Epithelial cell of esophagus (primary cell): ENCODE measurements at places on chromosomes 3 and 15.

DNA sequence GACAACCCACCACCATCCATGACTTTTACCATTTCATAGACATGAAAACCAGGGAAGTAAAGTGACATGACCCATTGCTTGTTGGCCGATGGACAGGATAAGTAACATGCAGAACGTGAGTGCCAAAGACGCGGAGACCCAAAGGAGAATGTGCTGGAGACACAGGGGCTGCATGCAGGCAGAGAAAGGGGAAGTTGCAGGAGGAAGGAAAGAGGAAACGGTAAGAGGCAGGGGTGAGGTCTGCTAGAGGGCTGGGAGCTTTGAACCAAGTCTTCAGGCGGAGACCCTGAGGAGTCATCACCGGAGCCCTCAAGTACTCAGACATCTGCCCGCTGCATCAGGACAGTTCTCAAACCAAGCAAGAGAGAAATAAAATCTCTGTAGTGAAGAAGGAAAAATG is 34.9 kb downstream of the MAGEF1 start:
- DNase-seq, result no peak

DNA sequence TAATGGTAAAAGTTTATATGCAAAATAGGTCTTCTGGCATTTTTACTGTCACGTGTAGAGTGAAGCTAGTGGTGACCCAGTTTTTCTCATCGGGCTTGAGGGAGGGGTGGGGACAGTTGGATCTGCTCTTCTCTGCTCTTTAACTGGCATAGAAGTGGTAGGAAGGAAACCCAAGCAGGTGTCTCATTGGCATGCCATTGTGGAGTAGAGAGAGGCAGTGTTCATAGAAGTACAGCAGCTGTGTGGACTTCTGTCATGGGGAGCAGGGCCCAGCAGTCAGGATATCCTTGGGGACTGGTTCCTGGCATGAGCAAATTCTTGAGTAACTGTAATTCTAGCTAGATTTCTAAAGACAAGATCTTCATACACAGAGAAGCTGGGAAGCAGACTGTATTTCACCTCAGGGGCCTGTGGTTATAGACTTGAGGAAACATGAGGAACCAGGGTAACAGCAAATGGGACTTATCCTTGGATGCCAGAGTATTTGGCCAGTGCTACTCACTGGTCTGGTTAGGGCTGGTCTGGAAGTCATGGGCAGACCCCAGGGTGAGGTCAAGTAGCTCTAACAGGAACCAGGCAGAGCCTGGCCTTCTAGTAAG is 42.9 kb downstream of the CDIN1 start:
- DNase-seq, result no peak

GRCh38 chr3:66748175-66748876 is 247.5 kb upstream of the LRIG1 start:
- no peak for DNase-seq

DNA sequence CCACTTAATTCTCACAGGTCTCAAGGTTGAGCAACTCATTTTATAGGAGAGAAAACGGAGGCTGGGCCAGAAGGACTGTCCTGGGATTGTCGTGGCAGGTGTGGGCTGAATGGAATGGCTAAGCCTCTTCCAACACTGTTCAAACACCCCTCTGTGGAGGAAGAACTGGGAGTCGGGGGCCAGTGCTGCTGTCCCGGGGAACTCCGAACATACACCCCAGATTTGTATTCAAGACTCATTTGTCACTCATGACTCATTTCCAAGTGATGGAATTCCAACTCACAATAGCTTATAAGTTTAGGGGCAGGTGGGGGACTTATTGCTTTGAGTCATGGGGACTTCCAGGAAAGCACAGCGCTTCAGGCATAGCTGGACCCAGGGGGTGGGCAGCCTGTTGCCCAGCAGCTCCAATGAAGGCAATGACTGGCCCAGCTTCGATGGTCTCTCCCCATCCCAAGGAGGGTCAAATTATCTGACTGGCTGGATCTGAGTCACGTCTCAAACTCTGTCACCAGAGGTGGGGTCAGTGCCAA is 72.5 kb downstream of the TM2D3 start:
- DNase-seq, result peak; percentile 68

GRCh38 chr15:88878720-88879184 is 16.6 kb downstream of the HAPLN3 start:
- peak; percentile 59 for DNase-seq

DNA sequence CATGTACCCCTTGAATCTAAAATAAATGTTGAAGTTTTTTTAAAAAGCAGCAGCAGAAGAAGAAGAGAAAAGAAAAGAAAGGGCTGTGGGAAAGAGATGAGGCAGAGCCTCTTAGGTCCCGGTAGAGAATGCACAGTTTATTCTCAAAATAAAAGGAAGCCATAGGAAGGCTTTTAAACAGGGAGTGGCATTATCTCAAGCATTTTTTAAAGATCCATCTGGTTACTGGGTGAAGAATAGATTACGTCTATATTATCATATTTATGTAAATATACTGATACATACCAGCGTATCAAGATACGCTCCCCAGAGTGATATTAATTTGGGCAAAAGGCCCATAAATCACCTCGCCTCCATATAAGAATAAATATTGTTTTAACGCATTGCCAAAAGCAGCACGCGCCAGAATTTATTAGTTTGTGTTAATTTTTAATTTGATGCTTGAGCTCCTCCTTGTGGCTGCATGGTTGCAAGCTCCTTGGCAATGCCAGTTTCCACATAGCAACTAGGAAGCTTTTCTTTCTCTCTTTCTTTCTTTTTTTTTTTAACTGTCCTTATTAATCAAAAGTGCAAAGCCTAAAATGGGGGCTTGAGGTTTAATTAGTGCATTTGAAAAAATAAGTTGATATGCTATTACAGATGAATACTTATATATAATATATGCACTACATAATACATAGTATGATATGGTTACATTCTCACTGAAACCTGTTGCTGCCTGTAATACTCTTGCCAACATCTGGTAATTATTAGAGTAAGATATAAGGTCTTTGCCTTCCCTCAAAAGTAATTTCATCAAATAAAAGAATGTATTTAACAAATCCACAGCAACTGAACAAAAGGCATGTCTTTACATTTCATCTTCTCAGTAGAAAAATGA is 242.8 kb upstream of the UBE2E2 start:
- DNase-seq, result peak; percentile 52

- DNase-seq, result peak; percentile 56
Observed at GRCh38 chr3:120098710-120099109, 4.5 kb upstream of the GSK3B start.

- DNase-seq, result no peak
Observed at GRCh38 chr15:89428246-89428645, 68.1 kb downstream of the RHCG start.

GRCh38 chr3:278300-279064 is 81.9 kb downstream of the CHL1 start:
- DNase-seq, result no peak

DNA sequence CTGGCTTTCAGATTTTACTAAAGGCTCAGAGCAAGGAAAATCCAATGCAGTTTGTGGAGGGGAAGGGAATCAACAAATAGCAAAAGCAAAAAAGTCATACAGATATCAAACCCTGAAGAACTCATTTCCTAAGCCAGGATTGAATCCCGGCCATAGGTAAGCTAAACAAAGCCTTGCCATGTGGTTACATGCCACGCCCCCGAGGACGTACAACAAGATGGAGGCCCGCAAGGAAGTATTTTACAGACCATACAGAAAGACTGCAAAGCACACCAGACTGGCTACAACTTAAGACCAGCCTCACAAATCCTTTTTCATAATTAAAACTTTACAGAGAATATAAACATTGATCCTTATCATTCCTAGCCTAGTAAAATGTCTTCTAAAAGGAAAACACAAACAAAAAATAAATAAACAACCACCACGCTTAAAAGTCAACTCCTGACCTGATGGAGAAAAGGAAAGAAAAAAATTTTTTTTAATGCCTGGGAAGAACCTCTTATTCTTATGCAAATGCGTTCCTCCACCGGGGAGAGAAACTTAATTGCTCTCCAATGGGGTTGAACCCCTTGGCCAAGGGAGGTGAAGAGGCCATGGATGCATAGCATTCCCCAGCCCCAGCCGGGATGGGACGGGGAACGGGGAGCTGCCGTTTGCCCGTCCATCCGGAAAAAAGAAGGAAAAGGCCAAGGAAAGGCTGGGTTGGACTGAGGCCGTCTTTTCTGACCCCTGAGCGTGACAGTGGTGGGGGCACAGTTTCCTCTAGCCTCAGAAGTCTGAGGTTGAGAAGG is 39.3 kb downstream of the IL1RAP start:
- DNase-seq, result no peak

- DNase-seq, result no peak
Observed at GRCh38 chr3:135807879-135808278, 157.6 kb upstream of the PPP2R3A start.

DNA sequence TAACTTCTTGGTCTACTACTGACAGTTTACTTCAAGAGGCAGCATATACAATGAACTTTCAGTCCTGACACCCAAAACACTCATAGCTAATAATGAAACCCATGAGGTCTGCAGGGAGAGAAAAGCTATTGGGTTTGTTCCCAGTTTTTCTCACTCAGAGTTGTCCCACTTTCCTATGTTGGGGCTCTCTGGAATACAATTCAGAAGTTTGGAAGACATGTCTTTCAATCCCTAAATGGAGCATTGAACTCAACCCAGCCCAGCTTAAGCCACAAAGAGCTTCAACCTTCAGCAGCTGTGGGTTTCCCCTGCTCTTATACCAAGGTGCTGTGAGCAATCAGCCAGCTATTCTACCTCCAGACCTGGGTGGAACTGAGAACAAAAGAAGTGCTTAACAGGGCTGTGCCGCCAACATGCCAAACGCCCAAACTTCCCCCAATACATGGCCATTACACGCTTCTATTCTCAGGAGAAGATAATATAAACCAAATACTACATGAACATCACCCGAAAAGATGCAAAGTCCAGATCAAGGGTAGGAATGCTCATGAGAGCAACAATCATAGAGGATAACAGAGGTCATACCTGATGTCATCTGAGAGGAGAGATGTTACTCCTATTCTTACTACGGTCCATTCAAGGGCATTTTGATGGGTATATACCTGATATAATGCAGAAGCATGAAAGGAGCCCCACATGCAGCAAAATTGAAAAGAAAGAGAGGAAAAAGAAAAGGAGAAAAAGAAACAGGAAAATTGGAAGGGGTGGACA is 131.2 kb upstream of the TGFBR2 start:
- peak; percentile 83 for DNase-seq

GRCh38 chr15:88115486-88116152 is 140.9 kb downstream of the NTRK3 start:
- DNase-seq, result no peak

- DNase-seq, result no peak
Observed at GRCh38 chr15:27638958-27639357, 460.2 kb downstream of the OCA2 start.

GRCh38 chr3:181719991-181720680 is 8.4 kb downstream of the SOX2 start:
- DNase-seq, result peak; percentile 26

- DNase-seq, result no peak
Observed at GRCh38 chr15:68888419-68888818, 41.9 kb upstream of the SPESP1 start.

GRCh38 chr3:188179006-188179966 is 25.3 kb downstream of the LPP start:
- no peak for DNase-seq
